ENCODE measurements at places on chromosomes 4 and X.

GRCh38 chrX:37815366-37815765 is 32.0 kb downstream of the DYNLT3 start:
- DNase-seq = no peak

DNA sequence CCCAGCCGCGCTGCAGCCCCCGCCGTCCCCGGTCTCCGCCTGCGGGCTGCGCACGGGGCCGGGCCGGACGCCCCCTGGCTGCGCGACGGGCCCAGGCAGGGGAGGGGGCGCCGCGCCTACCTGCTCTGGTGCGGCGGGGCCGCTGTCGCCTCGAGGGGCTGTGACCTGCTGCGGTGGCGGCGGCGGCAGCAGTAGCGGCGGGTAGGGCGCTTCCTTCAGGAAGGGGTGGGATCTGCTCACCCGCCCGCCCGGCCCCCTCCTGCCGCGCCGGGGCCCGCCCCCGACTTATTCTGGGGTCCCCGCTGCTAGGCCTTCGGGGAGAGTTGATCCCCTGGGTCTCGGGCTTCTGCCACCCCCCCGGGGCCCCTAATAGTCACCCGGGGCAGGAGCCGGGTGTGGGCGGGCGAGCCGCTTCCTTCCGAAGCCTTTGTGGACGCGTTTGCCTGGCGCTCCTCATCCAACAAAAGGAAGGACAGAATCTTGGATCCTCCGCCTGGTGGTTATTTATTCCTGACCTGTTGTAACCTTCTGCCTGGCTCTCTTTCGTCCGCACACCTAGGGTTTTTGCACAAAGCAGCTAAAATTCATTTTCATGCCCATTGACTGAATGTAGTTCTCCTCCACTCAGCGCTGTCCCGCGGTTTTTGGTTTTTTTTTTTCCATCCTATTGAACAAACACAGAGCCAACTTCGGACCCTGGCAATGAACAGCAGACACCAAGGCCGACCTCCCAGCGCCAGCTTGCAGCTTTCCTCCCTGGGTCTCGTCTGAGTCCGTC is at the start of gene TMEM150C:
TSS of gene TMEM150C (minus strand) at position 203 of the 778 bp plus-strand sequence. CDS start 57,331 bp downstream, outside the sequence.
- DNase-seq = peak; percentile 28

DNA sequence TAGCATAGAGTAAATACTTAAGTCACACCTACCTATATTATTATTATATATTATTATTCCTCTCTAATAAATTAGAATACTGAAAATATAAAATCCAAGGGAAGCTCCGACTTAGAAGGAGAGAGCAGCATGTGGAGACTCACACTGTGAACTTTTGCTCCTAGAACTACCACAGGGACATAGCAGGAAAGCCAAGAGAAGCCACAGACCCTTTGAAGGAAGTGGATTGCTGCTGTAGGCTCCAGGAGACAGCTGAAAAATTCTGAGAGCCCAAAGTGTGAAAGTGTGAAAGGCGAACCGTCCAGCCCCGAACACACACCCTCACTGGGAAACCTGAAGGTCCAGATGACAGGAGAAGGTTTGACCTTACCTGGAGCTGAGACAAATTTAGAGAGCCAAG is 177.0 kb downstream of the FAM13A start:
- DNase-seq = no peak

DNA sequence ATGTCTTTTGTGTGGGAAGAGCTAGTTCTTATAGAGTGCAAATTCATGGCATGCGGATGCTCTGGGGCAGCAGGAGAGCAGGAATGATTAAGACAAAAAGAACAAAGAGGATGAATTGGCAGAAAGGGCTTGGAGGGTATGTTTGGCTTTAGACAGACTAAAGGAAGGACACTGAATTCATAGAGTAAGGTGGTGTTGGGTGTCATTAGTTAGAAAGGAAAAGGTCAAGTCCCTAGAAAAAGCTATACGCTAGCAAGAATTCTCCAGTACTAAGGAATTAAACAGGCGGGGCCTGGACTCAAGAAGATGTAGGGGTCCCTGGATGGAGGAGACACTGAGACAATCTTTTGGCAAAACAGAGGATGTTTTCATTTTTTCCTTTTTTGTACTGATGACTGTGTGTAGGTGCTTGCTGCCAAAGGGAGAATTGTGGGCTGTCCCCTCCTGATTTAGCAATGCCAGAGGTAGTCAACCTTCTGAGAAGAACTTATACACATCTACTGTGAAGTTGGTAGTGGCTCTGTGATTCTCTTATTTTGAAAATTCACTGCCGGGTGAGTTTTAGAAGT is 391.0 kb downstream of the SPRY1 start:
- no peak for DNase-seq

- no peak for DNase-seq
These were observed 195.3 kb upstream of the ANXA3 start for GRCh38 chr4:78356251-78356786.

- peak; percentile 54 for DNase-seq
These were observed 6.5 kb downstream of the DMD start for GRCh38 chrX:33204889-33205288.

GRCh38 chrX:19613645-19614323 is 98.5 kb upstream of the MAP3K15 start:
- DNase-seq = peak; percentile 79

DNA sequence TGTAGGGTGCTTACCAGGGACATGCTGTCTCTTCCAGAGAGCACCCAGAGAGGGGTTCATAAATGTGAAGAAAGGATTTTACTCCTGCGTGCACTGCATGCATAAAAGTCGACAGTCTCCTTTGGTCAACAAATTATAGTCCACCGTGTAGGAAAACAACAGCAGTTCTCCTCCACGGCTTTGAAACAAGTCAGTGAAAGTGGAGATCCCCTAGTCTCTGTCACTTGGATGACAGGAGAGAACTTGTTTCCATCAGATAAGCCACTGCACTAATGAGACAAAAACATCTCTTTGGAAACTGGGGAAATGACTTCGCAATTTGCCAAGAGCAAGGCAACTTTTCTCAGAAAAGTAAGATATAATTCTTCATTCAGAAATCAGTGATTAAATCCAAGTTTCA is 9.7 kb downstream of the UNC5C start:
- DNase-seq = no peak

GRCh38 chr4:137968956-137969678 is 273.0 kb downstream of the SLC7A11 start:
- DNase-seq = no peak

DNA sequence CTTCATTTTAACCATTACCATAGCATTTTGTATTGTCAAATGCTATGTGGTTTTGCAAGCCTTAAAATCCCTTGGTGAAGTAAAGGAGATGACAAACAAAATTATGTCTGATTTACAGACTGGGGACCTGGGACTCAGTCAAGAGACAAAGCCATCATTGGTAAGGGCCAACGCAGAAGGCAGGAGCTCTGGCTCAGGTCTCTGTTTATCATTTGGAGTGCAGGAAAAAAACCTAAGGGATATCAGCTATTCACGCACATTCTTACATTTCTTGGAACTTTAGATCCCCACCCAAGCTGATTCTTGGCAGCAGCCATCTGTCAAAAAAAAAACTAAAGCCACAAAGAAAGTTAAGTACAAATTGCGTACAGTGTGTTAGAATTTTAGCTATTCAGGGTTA is 731.9 kb downstream of the STPG2 start:
- DNase-seq = no peak

- no peak for DNase-seq
These were observed 25.5 kb downstream of the ASB9 start for GRCh38 chrX:15244421-15244820.

GRCh38 chr4:27759611-27760575 is 899.3 kb downstream of the STIM2 start:
- no peak for DNase-seq
